Astrocyte (in vitro differentiated cells and primary cell): ENCODE measurements at places on chromosomes 2 and 18. TPM values are rescaled to one million over a fixed set of nuclear protein-coding genes. Genes with fewer than 3 reads are reported as not detected.

DNA sequence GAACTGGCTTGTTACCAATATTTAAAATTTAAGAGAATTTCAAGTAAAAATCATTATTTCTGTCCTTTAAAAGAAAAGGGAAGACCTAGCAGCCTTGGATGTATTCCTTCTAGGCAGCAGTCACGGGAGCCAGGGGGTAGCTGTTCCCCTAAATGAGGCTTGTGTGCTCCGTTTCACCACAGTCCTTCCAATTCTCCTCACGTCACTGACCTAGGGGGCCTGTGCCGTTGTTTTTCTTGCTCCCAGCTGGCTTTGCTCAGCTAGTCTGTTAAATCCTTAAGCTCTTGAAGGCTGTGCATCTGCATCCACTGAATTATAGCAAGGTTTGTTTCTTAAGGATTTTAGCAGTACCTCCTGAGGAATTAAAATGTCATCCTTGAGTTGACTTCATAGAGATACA, 9.9 kb downstream of the KLHL23 start:
- DNase-seq: no peak
- no peak overlapping the region for H3K27ac ChIP-seq
- no peak overlapping the region for H3K4me3 ChIP-seq
- no peaks in the 10 kb centered on the region for H3K4me1 ChIP-seq

DNA sequence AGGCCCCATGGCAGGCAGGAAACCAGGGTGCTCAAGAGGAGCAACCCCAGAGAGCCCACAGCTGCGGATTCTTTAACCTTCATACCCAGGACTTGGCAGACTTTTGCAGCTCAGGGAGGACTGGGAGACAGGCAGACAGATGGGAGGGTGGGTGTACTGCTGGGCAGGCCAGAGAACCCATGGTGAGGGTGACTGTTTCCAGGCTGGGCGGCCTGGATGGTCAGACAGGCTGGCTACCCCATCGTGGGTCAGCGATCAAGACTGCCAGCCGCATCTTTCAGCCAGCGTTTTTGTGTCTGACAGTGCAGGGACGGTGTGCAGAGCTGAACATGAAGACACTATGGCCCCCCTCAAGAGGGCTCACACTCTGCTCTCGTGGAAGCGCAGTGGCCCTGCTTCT, 82.2 kb downstream of the MARCO start:
- H3K27me3 ChIP-seq: no peaks in the 10 kb centered on the region
- DNase-seq: no peak
- H3K36me3 ChIP-seq: no peaks in the 10 kb centered on the region
- H3K27ac ChIP-seq: no peak overlapping the region

DNA sequence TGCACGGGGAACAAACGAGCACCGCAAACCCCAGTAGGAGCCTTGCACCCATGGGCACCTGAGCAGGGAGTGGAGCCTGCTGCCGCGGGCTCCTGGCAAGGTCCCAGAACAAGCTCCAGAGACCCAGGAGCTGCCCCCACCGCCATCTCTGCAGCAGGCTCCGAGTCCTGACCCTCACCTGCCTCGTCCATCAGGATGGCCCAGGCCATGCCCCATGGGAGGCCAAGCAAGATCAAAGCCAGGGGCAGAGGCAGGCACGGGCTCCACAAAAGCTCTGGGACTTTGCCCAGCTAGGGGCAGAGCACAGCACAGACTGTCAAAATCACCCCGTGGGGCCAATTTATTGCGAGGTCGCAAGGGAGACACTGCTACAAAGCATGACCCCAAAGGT, 43.6 kb downstream of the GPC1 start:
- H3K36me3 ChIP-seq: no peaks in the 10 kb centered on the region
- no peaks in the 10 kb centered on the region for H3K27me3 ChIP-seq
- H3K27ac ChIP-seq: no peak overlapping the region
- no peaks in the 10 kb centered on the region for H3K4me1 ChIP-seq

GRCh38 chr2:201977651-201978050, 56.0 kb upstream of the FZD7 start:
- H3K36me3 ChIP-seq: no peaks in the 10 kb centered on the region
- no peak overlapping the region for H3K27ac ChIP-seq
- no peaks in the 10 kb centered on the region for H3K27me3 ChIP-seq
- no peak for DNase-seq
- H3K4me1 ChIP-seq: no peaks in the 10 kb centered on the region
- no peak overlapping the region for H3K4me3 ChIP-seq

GRCh38 chr2:42424033-42424432, 63.0 kb upstream of the COX7A2L start:
- H3K36me3 ChIP-seq: no peaks in the 10 kb centered on the region
- no peak overlapping the region for H3K4me3 ChIP-seq
- DNase-seq: peak; percentile 83
- H3K27ac ChIP-seq: no peak overlapping the region
- no peaks in the 10 kb centered on the region for H3K27me3 ChIP-seq
- peaks cover 15% of the 10 kb centered on the region for H3K4me1 ChIP-seq

GRCh38 chr2:74252862-74253261, 54.4 kb downstream of the MTHFD2 start:
- H3K27ac ChIP-seq: no peak overlapping the region
- peaks cover 3% of the 10 kb centered on the region for H3K27me3 ChIP-seq
- H3K4me1 ChIP-seq: no peaks in the 10 kb centered on the region
- H3K36me3 ChIP-seq: no peaks in the 10 kb centered on the region
- DNase-seq: no peak
- H3K4me3 ChIP-seq: no peak overlapping the region

DNA sequence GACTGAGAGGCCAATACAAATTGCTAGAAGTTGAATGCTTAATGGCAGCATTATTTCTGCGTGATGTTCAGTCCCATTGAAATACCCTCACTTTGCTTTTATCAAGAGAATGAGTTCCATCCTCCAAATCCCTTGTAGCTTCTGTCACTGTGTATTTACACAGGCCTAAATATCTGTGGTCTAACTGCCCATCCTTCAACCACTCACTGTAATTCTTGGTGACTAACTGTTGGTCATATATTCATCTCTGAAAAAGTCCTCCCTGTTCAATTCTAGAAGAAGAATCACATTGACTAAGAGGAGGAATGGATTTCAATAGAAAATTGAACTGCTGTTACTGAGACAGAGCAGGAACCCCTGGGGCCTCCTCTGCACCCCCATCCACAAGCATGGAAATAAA, 74.2 kb upstream of the L3MBTL4 start:
- H3K4me1 ChIP-seq: no peaks in the 10 kb centered on the region
- H3K4me3 ChIP-seq: no peak overlapping the region
- H3K36me3 ChIP-seq: no peaks in the 10 kb centered on the region
- H3K27ac ChIP-seq: no peak overlapping the region
- no peak for DNase-seq

DNA sequence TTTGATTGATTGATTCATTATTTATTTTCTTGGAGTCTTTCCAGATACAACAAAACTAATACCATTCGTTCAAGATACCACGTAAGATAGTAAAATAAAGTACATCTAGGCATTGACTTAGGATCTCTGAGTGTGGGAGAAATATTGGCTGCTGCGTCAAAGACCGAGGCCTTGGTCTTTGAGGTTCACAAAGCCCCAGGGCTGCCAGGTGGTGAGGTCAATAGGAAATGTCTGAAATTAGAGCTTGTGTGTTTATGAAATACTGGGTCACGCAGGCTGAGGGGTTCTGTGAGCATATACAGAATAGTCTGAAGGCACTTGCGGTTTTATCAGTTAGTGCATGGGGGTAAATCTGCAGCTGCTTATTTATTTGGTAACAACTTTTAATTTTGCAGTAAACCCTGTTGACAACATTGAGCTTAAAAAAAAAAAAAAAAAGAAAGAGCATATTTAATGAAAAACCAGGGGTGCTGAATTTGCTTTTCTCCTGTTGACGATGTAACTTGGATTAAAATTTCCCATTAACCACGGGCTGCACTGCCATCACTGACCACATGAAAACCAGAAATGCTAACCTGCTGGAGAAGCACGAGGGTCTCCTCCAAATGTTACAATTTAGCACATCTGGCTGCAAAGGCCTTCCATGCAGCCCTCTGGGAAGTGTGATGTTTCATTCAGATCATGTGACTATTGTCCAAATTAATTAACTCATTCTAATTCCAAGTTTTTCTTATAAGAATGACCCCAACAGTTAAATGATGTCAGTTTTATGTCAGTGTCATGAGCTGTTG, 27.1 kb upstream of the SERPINB12 start:
- no peak overlapping the region for H3K4me3 ChIP-seq
- H3K27me3 ChIP-seq: peaks cover 7% of the 10 kb centered on the region
- H3K4me1 ChIP-seq: no peaks in the 10 kb centered on the region
- DNase-seq: no peak
- H3K27ac ChIP-seq: no peak overlapping the region

DNA sequence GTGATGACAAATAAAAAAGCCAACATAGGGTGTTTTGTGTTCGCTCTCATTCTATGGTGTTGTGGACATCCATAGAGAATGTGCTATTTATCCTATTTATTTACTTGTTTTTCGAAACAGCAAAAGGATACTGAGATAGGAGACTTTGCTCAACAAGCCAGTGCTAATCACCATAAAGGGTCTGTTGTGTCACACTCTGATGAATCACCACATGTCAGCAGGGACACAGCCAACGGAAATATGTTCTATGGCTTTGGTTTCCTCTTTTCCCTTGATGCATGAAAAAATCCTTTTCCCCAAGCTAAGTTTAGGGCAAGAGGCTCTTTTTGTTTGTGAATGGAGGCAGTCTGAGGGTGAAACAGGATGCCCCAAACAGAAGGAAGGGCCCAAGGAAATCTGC, 154.3 kb downstream of the RNF152 start:
- no peaks in the 10 kb centered on the region for H3K36me3 ChIP-seq
- H3K27ac ChIP-seq: no peak overlapping the region
- DNase-seq: peak; percentile 13
- H3K27me3 ChIP-seq: no peaks in the 10 kb centered on the region

GRCh38 chr18:55866886-55867285, 278.9 kb upstream of the TCF4 start:
- H3K4me1 ChIP-seq: peaks cover 5% of the 10 kb centered on the region
- H3K36me3 ChIP-seq: no peaks in the 10 kb centered on the region
- H3K27ac ChIP-seq: no peak overlapping the region

DNA sequence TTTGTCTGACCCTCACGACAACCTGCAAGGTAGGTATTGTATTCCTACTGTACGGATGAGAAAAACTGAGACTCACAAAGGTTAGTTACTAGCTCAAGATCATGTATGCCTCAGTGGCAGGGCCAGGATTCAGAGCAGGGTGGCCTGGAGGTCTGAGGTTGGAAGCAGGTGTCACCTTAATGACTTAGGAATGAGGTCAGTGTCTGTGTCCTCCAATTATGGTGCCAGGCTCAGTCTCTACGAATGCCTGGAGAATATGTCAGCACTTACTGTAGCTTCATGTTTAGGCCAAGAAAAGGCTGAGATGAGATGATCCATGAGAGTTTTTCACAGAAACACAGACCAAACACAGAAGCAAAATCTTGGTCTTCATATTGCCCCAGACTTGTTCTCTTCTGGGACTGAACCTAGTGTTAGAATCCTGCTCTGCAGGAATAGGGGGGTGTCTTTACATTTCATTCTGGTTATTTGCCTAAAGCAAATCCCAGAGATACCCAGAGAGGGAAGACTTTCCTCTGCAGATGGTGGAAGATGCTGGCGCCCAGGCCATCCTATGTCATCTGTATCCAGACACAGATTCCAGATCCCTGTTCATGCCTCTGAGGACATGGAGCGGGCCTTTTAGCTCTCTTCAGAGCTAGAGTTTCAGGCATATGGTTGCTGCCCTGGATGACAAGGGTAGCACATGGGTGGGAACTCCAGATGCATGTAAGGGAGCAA, 16.3 kb upstream of the RAB10 start:
- H3K4me3 ChIP-seq: no peak overlapping the region
- H3K27me3 ChIP-seq: no peaks in the 10 kb centered on the region
- H3K36me3 ChIP-seq: no peaks in the 10 kb centered on the region
- peak overlapping the region; percentile 37 for H3K27ac ChIP-seq

- peaks cover 29% of the 10 kb centered on the region for H3K27me3 ChIP-seq
- DNase-seq: peak; percentile 24
- H3K36me3 ChIP-seq: no peaks in the 10 kb centered on the region
- H3K27ac ChIP-seq: no peak overlapping the region
- no peaks in the 10 kb centered on the region for H3K4me1 ChIP-seq
- no peak overlapping the region for H3K4me3 ChIP-seq
Observed at GRCh38 chr2:64491426-64491825, 32.7 kb upstream of the AFTPH start.

- no peaks in the 10 kb centered on the region for H3K36me3 ChIP-seq
- H3K4me1 ChIP-seq: no peaks in the 10 kb centered on the region
- no peak overlapping the region for H3K27ac ChIP-seq
- no peak overlapping the region for H3K4me3 ChIP-seq
- no peak for DNase-seq
Observed at GRCh38 chr18:32610176-32610575, 139.5 kb upstream of the GAREM1 start.

DNA sequence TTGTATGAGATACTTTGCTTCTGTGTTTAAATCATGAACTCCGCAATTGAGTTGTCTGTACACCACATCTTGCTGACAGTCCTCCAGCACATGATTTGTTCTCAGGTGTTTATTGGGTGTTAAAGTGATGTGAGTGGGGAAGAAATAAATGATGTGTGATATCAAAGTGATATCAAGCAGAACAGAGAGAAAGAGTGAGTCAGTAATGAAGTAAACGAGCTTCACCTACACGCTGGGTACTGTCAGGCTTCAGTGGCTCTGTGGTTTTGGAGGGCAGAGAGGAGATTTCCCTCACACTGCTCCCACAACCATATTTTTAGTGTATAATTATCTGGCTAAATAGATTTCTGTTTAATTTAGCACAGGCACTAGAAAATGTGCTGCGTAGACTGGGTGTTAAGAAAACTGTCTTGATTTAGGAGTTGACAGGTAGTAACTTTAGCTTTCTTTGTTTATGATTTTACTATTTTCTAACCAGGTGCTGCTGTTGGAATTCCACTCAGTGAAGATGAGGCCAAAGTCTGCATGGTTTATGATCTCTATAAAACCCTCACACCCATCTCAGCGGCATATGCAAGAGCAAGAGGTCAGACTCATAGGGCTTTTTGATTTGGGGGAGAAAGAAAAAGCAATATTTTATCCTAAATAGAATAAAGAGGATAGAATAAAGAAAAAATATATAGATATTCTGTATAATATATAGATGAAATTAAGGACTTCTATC, 21.2 kb downstream of the ATIC start:
- H3K36me3 ChIP-seq: peaks cover 34% of the 10 kb centered on the region
- H3K4me3 ChIP-seq: no peak overlapping the region
- no peak for DNase-seq

The DIPK1C gene
- total RNA-seq: not detected in 2 replicates

The TCF23 gene
- not detected in 2 replicates for total RNA-seq

The ADAM23 gene
- total RNA-seq: 11.0 and 13.9 TPM in 2 replicates

The DNAJC5G gene
- total RNA-seq: not detected in 2 replicates

The CCBE1 gene
- total RNA-seq: 2.7 and 4.1 TPM in 2 replicates

The C2orf74 gene
- 9.0 and 11.5 TPM in 2 replicates for total RNA-seq

The COPS9 gene
- total RNA-seq: 172 and 192 TPM in 2 replicates

The CIB4 gene
- total RNA-seq: not detected in 2 replicates

The BARD1 gene
- 13.9 and 15.5 TPM in 2 replicates for total RNA-seq
